Endodermal cell (in vitro differentiated cells): ENCODE measurements at places on chromosomes 5 and 9. TPM values are rescaled to one million over a fixed set of nuclear protein-coding genes. Genes with fewer than 3 reads are reported as not detected.

DNA sequence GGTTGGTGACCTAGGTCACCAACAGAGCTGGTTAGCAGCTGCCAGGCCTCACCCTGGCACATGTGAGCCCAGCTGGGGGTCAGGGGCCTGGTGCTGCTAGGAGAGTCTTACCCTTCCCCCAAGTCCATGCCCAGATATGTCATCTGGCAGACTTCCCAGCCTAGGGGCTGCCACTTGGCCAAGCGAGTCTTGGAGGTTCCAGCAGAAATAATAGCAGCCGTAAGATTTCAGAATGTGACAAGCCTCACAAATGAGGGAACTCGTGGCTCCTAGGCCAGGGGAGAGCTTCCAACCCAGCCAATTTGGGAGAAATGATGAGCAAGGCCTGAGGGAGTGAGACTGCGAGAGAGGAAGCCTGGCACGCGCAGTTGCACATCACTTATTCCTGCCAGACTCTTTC is 11.1 kb downstream of the URM1 start:
- no peak for DNase-seq

Gene SMU1
- 19.3 to 28.7 TPM (median 28.2 TPM) in 3 replicates for total RNA-seq

Gene PTCD2
- 9.4 and 9.5 TPM in 2 replicates for total RNA-seq

DNA sequence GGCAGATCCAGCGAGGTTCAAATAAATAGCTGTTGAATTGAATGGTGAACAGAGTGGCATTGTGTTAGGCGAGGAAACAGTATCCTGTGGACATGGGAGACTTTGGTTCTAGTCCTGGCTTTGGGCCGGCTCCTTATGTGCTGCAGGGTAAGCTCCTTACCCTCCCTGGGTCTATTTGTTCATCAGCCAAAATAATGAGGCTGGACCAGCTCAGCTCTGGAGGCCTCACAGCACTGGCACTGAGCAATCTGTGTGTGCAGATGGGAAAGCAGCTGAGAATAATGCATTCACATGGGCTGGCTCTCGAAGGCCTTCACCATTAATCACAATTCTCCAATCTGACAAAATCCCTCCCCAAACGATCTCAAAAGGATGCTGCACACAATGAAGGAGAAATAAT is 81.9 kb downstream of the APBA1 start:
- DNase-seq, result no peak

Gene BHMT2
- 0.46 and 0.93 TPM in 2 replicates for total RNA-seq
